Right atrium auricular region (tissue), 2 donors: ENCODE measurements at places on chromosomes 12 and 14.

GRCh38 chr12:5309654-5310053, 122.3 kb upstream of the NTF3 start:
- DNase-seq, result no peak

DNA sequence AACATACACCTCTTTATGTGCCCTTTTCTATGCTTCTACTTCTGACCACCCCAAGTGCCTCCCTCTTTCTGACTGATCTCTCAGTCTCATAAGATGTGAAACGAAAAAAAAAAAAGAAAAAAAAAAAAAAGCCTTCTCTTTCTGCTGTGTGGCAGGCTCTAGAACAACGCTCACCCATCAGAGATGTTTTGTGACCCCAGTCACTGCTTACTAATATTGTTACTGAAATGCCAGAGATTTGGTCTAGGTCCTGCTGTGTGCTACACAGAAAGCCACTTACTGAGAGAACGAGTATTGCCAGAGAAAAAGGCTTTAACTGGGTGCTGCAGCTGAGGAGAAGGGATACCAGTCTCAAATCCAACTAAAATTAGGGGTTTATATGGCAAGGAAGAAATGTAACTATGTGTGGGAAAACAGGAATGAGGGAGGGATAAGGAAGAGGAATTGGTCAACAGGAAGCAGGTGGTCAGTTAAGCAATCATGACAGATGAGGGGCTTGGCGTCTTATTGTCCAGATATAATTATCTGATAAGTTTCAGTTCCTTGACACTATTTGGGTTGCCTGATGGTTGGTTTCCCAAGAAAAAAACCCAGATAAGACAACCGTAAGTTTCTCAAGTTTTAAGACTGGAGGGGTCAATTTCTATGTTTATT, 149.0 kb downstream of the NAV3 start:
- DNase-seq, result no peak

- no peak for DNase-seq
Observed at GRCh38 chr12:45637706-45638105, 91.8 kb upstream of the ARID2 start.

DNA sequence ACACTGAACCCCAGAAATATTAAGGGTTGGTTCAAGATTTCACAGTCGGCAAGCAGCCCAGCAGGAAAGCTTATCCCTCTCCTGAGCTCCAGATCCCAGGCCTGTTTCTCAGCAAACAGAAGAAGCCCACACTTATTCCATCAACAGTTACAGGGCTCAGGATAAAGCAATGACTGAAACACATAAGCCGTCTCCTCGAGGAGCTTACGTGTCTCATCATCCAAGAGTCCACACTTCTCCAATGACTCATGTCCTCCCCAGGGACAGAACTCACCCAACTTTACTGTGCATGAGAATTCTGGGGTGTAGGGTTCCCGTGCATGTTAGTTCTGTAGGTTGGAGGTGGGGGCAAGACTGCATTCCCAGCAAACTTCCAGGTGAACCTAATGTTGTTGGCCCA, 31.2 kb downstream of the GSC start:
- DNase-seq, result no peak

- DNase-seq, result no peak
Observed at GRCh38 chr12:103100257-103100831, 142.9 kb downstream of the ASCL1 start.

GRCh38 chr14:50974118-50974517, 29.8 kb upstream of the PYGL start:
- no peak for DNase-seq
